ENCODE measurements at places on chromosomes 2 and 18. TPM values are rescaled to one million over a fixed set of nuclear protein-coding genes. Genes with fewer than 3 reads are reported as not detected.

DNA sequence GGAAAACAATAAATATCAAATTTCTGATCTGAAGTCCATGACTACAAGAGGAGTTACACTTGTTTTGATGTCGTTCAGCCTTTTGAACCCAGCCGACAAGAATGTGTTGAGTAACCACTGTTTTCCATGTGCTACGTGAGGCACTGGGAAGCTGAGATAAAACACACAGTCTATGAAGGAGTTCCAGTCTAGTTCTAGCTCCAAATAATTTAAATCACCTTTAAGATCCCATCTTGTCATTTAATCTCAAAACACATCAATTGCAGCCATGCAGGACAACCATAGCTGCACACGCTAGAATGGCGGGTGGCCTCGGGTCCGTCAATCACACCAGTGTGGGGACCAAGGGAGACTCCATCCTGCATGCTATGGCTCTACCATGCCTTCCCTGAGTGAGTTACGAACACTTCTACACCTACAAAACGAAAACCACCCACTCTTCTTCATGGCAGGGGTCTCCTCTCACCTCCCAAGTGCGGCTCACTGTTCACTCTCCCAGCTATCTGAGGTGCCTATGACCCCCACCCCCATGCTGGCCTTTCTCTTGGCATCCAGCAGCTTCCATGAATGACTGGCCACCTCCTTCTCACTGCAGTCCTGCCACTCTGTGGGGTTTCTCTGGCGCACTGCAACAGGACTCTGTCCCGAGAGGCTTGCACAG lies 3.8 kb downstream of the FHL2 start:
- ATAC-seq = no peak

SCN9A gene
- not detected for total RNA-seq

DNA sequence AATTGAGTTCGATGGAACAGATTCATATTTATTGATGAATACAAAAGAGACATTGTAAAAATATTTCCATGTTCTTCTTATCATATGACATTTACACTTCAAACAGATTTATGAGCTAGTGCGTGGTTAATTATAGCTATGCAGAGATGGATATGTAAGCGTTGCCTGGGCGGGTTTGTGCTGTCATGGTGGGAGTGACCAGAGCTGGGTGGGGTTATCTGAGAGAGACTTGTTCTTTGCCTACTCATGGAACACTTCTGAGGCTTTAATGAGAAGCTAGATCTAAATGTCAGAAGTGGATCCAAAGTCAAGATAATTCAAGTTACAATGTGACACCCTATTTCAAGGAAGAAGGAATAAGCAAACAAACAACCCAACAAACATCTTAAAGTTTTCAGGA lies 162.3 kb upstream of the ZEB2 start:
- no peak for ATAC-seq

CXCR1 gene
- total RNA-seq = not detected

DNA sequence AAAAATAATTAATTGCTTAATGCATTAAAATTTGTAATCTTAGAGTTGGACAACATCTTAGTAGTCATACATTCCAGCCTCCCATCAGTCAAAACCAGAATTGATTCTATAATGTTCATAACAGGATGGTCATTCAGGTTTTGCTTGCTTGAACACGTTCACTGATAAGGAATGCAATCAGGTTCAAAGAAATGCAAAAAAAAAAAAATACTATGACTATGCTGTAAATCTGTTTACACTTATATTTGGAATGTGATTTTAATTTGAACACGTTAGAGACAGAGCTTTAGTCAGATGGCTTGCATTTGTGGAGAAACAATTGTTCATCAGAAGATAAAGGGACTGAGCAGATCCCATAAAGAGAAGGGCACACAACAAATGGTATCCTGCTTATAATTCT lies 131.3 kb upstream of the UNC80 start:
- no peak for ATAC-seq

DNA sequence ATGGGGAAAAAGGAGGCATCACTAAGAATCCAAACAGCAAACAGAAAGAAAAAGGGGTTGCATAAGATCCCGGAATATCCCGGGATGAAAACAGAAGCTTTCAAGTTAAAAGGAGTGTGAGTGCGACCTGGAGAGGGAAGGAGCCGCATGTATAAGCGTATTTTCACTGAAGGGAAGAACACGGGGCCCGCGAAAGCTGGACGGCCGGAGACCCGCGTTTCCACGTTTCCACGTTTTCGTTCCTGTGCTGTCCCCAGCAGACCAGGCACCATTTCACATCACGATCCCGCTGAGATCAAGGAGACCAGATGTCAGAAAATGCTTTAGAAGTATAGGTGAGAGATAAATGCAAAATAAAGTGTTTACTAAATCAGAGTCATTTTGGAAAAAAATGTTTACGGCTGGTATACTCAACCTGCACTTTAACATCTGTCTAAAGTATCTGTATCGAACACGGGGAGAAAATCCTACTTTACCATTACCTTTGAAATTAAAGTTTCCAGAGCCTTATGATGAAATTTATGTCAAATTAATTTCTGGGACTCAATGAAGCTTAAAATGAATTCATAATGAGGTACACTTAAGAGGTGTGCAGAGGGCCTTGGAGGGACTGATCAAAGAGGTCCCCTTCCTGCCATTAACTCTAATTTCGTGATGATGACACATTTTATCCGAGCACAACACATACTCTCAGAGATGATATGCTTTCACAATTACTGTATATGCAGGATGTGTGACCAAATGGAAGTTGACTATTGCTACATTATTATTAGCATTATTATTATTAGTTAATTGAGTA lies 71.0 kb upstream of the SALL3 start:
- no peak for ATAC-seq

COL4A4 gene
- total RNA-seq = 0.26 TPM

- peak; percentile 16 for ATAC-seq
Observed at GRCh38 chr2:38742797-38743559, 8.2 kb downstream of the SRSF7 start.

NAT8 gene
- total RNA-seq = not detected

LRRC30 gene
- not detected for total RNA-seq

- ATAC-seq = peak; percentile 38
Observed at GRCh38 chr18:23994361-23994902, 20.1 kb upstream of the TTC39C start.

GRCh38 chr18:9482790-9483189 lies 7.5 kb downstream of the RALBP1 start:
- no peak for ATAC-seq

GRCh38 chr2:239607517-239608191 lies 206.8 kb upstream of the HDAC4 start:
- no peak for ATAC-seq

DNA sequence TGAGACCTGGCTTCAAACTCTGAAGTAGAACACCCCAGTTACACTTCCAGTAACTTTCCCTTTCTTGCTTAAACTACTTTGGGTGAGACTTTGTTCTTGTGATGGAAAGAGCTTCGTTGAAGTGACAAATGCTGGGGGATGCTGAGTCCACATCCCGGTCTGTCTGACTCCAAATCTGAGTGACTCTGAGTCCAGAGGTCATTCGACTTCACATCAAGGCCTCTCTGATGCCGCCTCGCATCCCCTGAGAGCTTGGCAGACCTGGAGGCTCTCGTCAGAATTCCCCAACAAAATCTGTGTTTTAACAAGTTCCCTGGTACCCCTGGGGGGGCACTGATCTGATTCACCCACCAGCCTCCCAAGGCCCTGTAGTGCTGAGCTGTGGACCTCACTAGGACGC lies 31.6 kb upstream of the ROCK2 start:
- no peak for ATAC-seq

GRCh38 chr2:67564076-67564475 lies 166.9 kb downstream of the ETAA1 start:
- no peak for ATAC-seq

DNA sequence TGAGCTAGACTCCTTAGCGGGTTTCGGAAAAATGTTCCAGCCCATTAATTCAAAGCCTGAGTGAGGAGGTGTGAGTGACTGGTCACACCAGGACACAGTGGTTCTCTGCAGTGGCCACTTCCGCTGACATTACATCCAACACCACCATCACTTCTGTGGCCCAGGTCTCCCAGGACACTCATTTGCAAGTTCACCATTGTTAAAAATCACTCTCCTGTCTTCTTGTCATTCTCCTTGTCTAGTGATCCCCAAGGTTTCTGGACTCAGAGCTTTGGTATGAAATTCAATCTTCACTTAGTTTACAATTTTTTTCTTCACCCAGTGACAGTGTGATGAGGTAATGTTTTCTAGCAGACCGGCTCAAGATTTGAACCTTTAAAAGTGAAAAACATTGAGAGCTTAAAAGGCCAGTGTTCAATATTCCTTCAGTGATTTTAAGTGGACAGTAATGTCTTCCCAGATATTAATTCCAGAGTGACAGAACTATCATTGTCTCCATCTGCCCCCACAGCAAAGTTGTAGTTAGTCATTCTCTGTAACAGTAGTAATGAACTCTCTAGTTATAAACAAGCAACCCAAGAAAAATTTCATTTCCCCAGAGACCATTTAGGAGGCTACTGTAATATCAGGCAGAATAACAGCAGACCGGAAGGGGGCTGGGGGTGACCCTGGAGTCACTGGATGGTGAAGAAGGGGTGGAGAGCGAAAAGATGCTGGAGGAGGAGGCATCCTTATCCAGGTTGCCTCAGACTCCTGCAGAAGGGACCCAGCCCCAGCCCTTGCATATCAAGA lies 164.9 kb downstream of the GFPT1 start:
- no peak for ATAC-seq

- peak; percentile 77 for ATAC-seq
Observed at GRCh38 chr2:181235683-181236459, 221.3 kb upstream of the ITGA4 start.

- no peak for ATAC-seq
Observed at GRCh38 chr2:77391119-77391518, 131.1 kb downstream of the LRRTM4 start.

VIT gene
- not detected for total RNA-seq

ANKRD62 gene
- not detected for total RNA-seq

- ATAC-seq = peak; percentile 25
Observed at GRCh38 chr2:16664809-16665747, 556 bp downstream of the CYRIA start.

- ATAC-seq = no peak
Observed at GRCh38 chr2:120338015-120338414, 7.9 kb upstream of the INHBB start.

SCYGR5 gene
- total RNA-seq = not detected

EPHA4 gene
- 8.0 TPM for total RNA-seq

GRCh38 chr2:196598846-196599245 lies 40.7 kb upstream of the CCDC150 start:
- ATAC-seq = no peak

- ATAC-seq = no peak
Observed at GRCh38 chr2:160373263-160373662, 120.3 kb downstream of the RBMS1 start.

GRCh38 chr2:19038071-19039015 lies 320.1 kb downstream of the OSR1 start:
- ATAC-seq = no peak

UGT1A3 gene
- total RNA-seq = not detected

GRCh38 chr18:59605633-59606192 lies 91.5 kb downstream of the CCBE1 start:
- ATAC-seq = no peak

GRCh38 chr2:50345701-50346591 lies 686.0 kb downstream of the NRXN1 start:
- no peak for ATAC-seq

MGAT4A gene
- 79.7 TPM for total RNA-seq

- peak; percentile 53 for ATAC-seq
Observed at GRCh38 chr2:174787487-174788205, 23.4 kb upstream of the CHRNA1 start.
